NCI-H2171 (cell line): ENCODE measurements at places on chromosomes 16 and 17.

DNA sequence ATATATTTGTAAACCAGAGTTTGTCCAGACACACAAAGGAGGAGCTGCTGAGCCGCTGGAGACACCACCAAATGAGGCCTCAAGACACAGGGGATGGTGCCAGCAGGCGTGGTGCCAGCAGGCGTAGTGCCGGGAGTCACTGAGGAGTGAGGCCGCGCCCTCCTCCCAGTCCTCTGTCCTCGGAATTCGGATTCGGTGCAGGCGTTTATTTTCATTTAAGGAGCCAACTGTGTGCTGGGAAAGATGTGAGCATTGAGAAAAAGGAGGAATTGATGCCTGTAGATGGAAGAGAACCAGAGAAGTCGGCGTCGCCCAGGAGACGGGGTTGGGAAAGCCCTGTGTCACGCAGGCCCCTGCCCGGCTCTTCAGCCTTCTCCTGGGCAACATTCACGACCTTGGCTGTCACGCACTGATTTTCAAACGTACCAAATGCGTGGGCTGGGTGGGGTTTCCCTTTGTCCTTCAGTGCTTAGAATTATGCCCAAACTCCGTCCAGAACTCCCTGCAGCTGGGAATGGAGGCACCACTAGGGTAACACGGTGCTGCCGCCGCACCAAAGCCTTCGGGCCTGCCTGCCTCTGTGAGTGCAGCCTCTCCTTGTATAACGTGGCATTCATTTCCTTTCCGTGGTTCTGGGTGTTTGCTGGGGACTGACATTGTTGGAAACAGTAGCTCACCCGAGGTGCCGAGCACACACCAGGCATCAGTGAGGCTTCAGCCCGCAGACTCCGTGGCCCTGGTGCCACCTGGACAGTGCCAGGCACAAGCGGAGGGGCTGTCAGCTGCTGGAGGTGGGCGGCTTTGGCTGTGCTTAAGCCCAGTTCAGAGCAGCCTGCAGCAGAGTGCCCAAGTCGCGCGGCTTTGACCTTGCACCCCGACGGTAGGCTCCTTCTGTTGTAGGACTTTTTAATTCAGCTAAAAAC lies 49.0 kb upstream of the CHMP6 start:
- no peak for DNase-seq

DNA sequence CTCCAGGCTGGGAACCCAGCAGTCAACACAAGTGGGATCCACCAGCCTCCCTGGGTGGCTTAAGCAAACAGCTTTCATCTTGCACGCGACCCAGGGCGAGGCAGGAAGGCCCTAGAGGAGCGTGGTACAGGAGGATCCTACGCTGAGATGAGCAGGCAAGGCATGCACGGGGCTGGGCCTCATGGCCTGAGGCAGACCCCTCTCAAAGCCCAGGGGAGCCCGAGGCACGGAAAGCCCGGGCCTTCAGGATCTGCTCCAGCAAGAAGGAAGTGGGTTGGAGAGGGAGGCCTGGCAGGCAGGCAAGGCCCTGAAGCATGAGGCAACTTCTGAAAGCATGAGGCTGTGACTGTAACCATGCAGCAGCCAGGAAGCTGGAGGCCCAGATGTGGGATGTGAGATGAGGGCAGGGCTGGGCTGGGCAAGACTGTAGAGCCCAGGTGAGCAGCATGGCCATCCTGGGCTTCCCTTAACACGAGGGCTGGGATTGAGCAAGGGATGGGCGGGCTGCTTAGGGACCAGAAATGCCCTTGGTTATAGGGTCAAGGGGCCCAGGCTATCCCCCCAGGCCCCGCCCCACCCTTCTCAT lies 338.7 kb downstream of the C16orf95 start:
- DNase-seq = no peak

GRCh38 chr17:42543190-42544079 lies 7.4 kb downstream of the NAGLU start:
- DNase-seq = no peak

- DNase-seq = no peak
These were observed 438.1 kb downstream of the WWOX start for GRCh38 chr16:78537511-78537910.

GRCh38 chr16:27828671-27829070 lies 234.8 kb downstream of the GSG1L start:
- no peak for DNase-seq

- DNase-seq = no peak
These were observed 79.5 kb downstream of the SLC6A2 start for GRCh38 chr16:55735120-55735781.

DNA sequence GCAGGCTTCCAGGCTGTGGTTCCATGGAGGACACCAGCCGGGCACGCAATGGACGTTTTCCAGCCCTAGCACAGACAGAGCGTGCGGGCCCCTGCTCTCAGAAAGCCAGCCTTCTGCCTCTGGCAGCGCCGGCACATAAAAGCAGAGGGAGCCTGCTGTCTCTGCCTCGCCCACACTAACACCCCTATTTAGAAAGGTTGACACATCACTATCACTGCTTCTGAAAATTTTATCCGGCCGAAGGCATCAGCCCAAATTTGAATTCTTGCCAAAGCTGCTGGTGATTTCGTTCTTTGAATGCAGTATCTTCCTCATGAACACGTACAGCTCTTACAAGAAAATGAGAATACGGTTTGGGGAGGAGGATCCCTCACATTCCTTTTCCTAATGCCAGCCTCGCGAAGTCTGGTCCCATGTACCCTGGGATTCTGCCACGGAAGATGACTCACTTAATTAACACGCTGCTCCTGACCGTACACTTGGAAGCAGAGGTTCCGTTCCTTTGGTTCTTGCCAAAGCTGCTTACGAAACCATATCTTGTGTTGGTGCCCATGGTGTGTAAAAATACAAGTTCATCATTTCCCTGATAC lies 1.3 kb upstream of the RAB11FIP3 start:
- no peak for DNase-seq

DNA sequence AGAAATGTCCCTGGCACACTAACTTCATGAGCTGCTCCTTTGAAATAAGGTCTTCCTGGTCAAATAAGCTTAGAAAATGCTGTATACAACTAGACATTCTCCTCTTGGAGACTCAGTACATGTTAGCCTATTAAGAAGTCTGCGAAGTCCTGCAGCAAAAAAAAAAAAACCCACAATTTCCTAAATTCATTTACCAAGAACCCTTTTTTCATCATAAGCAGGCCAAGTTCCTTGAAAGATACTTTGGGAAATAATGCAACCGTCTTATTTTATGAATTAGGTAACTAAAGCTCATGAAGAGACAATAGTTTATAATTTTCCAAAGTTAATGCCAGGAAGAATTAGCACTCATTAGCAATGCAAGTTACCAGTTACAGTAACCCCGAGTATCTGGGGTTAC lies 49.0 kb upstream of the HAS3 start:
- no peak for DNase-seq

DNA sequence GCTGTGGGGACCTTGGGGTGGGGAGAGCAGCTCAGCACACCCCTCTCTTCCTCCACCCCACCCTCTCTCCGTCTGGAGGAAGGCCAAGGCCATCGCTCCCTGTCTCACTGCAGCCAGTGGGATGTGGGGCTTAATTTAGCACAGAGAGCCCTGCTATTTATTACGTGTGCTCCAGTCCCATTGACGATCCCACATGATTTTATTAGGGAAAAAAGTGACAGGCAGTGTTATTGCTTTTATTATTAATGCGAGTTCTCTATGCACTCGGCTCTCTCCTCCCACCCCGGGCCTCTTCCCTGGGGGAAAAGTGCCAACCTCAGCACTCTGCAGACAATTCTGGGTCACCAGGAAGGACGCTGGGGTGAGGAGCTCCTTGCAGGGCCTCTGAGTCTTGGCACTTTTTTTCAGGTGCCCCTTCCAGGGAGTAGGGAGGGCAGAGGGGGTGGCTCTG lies 57.3 kb downstream of the MGAT5B start:
- DNase-seq = no peak

GRCh38 chr16:13873835-13874438 lies 46.0 kb upstream of the ERCC4 start:
- DNase-seq = peak; percentile 12

GRCh38 chr16:85638695-85639409 lies 25.7 kb downstream of the GSE1 start:
- no peak for DNase-seq

GRCh38 chr16:83935858-83936255 lies 17.2 kb upstream of the OSGIN1 start:
- no peak for DNase-seq

- DNase-seq = no peak
These were observed 50.0 kb upstream of the STH start for GRCh38 chr17:45948881-45949624.

DNA sequence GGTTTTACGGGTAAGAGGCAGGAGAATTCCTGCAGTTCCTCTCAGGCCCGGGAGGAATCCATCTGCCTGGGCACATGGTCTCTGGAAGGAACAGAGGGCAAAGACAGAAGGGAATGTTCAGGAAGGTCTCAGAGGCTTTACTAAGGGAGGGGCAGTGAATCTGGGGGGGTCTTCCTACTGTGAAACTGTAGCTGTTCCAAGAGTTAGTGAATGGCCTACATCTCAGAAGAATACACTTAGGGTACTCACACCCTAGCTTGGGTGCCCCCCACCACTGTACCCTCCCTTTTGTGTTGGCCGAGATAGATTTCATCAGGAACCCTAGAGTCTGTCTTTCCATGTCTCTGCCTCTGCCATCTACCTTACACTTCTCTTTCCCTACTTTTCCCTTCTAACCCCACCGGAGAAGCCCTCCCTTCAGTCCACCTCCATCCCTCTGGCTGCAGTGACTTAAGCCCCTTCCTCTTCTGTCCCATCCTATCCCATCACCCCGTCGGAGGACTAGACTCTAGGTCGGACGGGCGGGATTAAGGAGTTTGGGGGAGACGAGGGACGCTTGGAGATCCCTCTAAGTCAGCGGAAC lies 316 bp downstream of the DLG4 start:
- no peak for DNase-seq

DNA sequence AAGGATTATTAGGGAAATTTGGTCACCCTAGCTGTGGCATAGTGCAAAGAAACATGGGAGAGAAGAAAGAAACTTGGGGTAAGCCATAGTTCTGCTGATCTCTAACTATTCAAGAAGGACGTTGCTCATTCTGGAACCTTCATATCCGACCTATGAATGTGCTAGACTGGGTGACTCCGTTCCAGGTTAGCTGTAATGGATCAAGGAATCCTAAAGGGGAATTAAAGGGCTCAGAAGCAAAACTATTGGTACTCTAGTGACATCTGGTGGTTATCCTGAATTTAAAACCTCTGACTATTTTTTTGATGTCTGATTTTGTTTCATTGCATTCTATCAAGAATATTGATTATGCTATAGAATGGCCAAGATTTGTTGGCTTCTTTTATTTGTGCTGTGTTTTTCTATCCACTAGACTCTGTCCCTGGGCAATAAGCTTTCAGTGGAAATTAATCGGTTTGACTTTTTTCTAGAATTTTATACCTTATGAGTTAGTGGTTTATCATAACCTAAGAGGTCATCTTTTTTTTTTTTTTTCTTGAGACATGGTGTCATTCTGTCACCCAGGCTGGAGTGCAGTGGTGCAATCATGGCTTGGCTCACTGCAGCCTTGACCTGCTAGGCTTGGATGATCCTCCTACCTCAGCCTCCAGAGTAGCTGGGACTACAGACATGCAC lies 19.5 kb downstream of the PCTP start:
- peak; percentile 36 for DNase-seq

DNA sequence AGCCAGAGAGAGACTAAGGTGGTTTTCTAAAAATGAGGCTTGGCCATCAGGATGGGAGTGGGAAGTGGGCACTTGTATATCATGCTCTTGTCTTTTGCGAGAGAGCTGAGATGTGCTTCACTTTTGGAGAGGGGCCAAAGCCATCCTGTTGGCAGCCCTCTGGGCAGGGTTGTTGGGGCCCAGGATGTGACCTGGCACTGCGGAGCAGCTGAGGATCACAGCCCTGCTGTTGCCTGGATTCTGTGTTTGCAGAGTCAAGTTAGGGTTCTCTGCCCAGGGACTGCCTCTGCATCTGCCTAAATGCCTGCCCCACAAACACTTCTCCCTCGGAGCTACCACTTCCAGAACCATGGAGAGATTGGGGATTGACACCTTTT lies 71.2 kb downstream of the PLD6 start:
- DNase-seq = no peak

GRCh38 chr17:28258347-28258887 lies 60.6 kb upstream of the TMEM97 start:
- no peak for DNase-seq

- no peak for DNase-seq
These were observed 4.5 kb upstream of the TMEM235 start for GRCh38 chr17:78226759-78227454.

- no peak for DNase-seq
These were observed 241.5 kb upstream of the NLRP1 start for GRCh38 chr17:5825717-5826330.

DNA sequence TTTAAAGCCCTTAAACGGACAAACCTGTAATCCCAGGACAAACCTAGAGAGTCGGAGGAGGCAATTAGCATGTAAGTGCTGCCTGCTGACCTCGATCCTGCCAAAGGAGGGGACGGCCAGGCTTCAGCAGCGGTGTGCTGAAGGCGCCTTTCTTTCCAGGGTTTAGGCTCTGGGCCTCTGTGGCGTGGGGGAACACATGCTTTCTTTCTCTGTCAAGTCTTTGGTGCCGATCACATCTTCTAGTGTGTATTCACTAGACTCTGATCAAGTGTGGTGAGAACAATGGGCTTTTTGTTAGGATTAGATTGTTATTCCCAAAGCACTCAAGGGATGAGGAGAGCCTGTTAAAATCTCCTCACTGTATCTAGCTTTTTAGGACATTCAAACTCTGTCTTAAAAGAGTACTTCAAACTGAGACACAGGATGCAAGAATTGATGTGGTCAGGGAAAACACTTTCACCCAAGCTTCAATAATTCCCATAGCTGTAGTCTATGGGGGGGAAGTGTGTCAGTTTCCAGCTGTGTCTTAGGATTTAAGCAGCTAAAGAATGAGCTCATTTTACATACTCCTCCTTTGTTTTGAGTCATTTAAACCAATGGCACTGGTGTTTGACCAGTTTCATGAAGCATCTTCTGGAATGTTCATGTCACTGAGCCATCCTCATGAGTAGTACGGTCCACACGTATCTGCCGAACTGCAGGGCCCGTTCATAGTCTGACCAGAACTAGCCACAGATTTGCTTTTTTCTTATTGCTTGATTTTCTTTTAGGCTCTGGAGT lies 51.2 kb downstream of the RPA1 start:
- DNase-seq = no peak

DNA sequence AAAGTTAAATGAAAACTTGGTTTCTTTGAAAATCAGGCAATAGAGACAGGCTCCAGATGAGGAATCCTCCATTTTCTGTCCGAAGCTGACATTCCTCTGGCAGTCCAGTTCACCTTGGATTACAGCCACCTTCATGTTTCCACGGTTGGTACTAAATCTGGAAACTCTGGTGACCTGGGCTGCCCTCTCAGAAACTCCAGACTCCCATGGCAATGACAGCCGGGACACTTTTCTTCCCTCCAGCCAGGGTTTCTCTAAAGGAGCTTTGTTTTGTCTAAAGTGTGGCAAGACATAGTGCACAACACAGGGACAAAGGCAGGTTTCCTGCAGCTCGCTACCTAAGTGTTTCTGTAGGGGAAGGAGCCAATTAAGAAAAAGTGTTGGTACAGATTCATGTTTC lies 36.0 kb downstream of the CLUAP1 start:
- no peak for DNase-seq

- no peak for DNase-seq
These were observed 5.9 kb upstream of the MAP2K3 start for GRCh38 chr17:21278450-21279197.
